COR-L47 (cell line): ENCODE measurements at places on chromosomes 16 and 17.

GRCh38 chr16:6558126-6558525, 774.5 kb upstream of the RBFOX1 start:
- DNase-seq = no peak

DNA sequence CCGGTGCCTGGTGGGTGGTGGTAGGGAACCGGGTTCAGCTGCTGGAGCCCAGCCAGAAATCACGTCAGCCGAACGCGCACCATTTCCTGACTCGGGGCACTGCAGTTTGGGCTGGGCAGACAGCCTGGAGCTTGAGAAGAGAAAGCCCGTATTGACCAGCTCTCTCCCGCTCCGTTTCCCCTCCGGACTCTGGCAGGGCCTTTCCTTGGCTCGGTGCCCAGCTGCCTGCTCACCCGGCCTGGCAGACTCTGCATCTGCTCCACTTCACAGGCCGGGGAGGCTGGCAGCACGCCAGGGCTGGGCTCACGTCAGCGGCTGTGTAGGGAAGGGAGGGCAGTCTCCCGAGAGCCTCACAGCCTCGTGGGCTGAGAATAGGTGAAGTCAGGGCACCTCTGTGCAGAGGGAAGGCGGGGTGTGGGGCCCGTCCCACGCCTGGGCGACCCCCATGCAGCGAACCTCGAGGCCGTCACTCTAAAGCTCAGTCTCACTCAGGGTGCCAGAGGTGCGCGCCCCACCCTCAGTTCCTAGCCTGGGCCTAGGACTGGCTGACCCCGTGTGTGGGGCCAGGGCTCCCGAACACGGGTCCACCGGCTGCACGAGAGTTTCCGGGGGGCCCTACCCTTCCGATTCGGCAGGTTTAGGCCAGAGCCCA, 59.1 kb downstream of the OR1D5 start:
- DNase-seq = peak; percentile 91

- DNase-seq = no peak
These were observed 224.3 kb downstream of the MSI2 start for GRCh38 chr17:57480438-57481196.

DNA sequence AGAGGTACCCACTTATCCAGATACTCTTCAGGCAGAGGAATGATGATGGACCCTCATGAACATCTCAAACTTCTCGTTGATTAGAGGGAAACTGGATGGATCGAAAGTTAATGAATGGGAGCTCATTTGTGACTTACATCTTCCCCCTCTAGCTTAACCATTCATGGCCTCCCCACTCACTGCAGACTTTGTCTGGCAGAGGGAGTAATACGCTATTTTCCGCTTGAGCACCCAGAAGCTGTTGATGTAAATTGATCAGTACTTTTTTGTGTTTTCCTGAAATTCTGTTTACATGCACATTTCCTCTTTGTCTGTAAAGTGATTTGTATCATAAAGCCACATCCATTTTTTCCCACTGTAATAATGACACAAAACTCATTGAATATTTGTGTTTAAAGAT, 239.1 kb upstream of the RBFOX1 start:
- no peak for DNase-seq

DNA sequence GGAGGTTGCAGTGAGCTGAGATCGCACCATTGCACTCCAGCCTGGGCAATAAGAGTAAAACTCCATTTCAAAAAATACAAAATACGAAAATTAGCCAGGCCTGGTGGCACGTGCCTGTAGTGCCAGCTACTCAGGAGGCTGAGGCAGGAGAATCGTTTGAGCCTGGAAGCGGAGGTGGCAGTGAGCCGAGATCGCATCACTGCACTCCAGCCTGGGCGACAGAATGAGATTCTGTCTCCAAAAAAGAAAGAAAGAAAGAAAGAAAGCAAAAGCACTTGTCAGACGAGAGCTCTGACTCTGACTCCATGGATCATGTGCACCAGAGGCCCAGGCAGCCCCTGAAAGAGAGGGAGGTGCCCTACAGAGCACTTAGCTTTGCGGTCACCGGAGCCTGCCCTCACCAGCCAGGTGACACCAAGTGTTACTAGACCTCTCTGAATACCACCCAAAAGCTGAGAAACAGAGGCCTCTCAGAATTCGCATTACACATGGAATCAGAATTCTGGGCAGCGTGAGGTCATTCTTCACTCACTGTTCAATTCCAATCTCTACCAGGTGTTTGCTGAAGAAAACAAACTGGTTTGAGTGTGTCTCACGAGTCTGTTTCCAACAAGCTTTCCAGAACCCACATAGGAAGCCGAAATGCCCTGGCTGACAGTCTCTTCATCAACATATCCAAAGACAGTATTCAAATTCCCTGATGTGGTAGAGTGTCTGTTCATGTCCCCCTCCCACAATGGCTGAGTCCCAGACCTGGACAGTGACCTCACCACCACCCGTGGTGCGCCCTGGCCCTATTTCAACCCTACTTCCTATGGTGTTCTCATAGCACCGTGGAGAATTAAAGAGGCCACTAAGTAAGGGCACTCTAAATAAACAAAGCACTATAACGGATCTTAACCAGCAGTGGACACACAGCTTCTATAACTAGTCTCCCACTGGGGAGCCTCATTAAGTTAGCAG, 1.5 kb downstream of the FLCN start:
- DNase-seq = no peak
